Cortex of kidney (tissue), 1 donor: ENCODE measurements at places on chromosomes 1 and 21.

DNA sequence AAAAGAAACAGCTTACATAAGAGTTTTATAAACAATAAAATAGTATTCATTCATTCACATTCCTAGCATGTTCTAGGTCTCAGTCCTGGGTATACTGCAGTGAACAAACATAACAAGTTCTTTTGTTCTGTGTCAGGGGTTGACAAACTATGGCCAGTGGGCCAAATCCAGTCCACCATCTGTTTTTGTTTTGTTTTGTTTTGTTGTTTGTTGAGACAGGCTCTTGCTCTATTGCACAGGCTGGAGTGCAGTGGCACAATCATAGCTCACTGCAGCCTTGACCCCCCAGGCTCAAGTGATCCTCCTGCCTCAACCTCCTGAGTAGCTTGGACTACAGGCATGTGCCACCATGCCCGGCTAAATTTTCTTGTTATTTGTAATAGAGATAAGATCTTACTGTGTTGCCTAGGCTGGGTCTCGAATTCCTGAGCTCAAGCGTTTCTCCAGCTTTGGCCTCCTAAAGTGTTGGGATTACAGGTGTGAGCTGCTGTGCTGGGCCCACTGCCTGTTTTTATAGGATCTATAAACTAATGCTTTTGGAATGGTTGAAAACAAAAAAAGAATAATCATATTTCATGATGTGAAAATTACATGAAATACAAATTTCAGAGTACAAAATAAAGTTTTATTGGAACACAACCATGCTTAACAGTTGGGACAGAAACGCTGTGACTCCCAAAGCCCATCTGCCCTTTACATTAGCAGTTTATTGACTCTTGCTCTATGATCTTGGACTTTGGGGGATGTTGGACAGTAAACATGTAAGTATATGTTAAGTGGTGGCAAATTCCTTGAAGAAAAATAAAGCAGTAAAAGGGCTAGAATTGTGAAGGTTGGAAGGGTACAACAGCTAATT, 17.9 kb downstream of the CAPZA1 start:
- no peak for DNase-seq

GRCh38 chr1:67537667-67538018, 107.4 kb upstream of the SERBP1 start:
- no peak for DNase-seq

DNA sequence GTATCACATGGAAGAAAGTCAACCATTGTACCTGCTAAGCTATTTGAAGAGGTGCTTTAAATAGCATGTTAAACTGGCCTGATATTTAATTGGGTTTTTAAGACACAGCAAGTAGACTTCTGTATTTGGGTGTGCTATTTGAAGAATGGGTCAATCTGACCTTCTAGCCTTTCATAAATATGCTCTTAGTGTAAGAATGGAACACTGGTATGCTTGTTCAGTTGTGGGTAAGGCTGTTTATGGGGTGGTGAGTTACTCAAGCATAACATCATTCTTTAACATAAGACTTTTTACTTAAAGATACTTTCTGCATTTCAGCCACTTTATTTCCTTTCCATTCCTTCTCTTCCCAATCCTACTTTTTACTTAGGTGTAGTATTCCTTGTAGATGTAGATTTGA, 21.4 kb downstream of the AHCYL1 start:
- no peak for DNase-seq

- no peak for DNase-seq
Measured at GRCh38 chr1:40818264-40818961, 34.8 kb downstream of the KCNQ4 start.

- no peak for DNase-seq
Measured at GRCh38 chr1:171610385-171610784, 11.7 kb upstream of the MYOCOS start.

DNA sequence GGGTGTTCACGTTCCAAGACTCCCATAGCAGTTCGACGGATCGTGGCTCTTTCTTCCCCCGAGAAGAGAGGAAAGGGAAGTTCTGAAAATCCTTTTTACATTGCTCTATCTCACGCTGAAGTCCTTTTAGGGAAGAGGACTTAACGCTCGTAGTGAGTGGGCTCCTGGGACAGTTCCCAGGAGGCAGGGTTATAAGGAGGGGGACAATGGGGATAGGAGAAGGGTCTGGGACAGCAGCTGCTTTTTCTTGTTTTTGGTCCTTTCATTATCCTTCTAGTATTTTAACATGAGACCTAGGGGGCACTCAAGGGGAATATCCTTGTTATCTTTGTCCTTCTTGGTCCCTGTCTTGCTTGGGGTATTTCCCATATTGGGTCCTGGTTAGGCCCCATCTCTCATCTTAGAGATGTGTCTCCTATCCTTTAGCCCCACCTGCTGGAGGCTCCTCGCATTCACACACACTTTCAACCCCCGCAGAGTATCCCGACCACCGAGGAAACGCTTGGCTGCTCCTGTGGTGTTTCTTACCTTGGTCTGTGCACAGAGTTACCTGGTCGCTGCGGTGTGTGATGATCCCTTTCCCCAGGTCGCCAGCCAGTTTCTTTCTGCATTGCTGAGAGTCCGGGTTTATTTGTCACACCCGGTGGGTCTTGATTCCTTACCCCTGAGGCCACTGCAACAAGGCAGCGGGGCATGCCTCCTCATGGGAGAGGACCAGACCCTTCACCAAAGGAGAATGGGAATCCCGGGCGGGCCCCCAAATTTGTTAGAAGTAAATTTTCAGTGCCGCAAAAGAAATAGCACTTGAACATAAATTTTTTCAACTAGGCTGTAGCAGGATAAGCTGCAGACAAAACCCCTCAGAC, 29.7 kb downstream of the SCCPDH start:
- DNase-seq, result no peak

DNA sequence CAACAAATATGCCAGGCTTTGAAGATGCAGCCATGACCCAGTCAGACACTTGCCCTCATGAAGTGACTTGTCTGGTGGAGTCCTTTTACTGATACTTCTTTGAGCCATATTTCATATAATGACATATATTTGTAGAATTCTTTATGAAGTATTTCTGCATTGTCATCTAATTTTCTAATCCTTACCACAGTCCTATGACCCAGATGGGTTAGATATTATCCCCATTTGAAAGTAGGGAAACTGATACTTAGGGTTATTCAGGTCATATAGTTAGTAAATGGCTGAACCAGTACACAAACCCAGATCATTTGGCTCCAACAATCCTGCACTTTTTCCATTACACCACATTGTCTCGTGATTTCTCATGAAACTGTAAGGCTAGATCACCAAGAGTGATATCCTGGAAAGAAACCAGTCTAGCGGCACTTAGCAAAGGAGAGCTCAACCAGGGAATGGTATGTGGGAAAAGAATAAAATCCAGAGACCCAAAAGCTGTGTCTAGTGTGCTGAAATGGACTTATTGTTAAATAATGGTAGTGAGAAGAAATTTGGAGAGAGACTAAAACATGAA, 49.6 kb downstream of the ZFYVE9 start:
- DNase-seq, result no peak

GRCh38 chr1:201468501-201468843, 516 bp downstream of the PHLDA3 start:
- no peak for DNase-seq

DNA sequence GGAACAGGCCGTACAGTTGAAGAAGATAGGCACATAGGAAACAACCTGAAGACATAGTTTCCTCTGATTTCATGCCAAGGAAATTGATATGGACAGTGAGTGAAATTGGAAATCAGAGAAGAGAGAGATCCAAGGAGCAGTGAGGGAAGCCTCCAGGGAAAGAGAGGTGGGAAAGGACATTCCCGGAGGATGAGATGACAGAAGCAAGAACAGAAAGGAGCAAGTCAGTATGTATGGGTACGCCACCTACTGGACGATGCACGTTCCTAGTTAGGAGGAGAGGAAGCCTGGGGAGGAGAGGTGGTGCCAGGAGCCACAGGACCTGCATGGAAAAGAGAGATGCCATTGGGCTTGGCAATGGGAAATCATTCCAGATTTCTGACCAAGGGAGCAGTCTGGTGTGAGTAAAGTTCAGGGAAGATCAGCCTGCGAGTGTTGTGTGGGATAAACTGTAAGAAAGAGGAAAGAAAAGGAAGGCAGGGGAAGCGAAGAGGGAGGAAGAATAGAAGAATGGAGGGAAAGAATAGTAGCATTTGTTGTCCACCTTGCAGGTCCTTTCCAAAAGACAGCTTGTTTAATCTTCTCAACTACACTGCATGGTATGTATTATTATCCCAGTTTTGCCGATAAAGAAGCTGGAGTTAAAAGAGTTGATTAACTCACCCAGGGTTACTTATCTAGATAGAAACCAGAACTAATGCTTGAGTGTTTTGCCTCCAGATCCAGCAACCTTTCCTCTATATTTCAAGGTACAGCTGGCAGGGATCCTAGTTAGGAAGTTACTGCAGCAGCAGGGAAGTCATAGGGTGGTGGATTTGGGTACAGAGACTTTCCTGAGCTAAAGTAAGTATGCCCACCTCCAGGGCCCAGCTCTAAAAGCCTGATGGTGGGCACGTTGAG, 27.4 kb downstream of the C1orf116 start:
- DNase-seq, result no peak

GRCh38 chr21:46477765-46478164, 19.1 kb downstream of the DIP2A start:
- DNase-seq, result no peak

GRCh38 chr1:221530791-221531190, 211.1 kb downstream of the DUSP10 start:
- DNase-seq, result no peak

GRCh38 chr1:109527098-109527811, 12.4 kb upstream of the GPR61 start:
- no peak for DNase-seq

DNA sequence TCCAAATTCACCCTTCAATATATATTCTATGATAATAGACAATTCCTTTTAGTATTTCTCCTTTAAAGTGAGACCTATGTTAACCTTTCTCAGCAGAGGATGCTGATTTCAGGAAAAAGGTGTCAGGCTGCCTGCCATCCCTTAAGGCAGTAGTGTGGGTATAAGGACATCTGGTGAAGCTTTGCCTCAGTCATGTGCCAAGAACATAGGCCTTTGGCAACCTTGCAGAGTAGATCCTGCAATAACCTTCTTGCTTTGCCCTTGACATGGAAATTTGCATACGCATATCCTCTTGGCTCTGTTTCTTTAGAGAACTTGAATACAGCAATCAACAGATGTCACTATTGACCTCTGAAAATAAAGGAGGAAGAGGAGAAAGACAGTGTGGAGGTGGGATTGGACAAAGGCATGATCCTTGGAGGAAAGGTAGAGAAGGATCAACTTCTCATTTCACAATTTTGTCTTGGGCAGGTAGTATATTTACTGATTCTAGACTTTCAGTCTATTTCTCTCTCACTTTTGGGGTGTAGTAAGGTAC, 21.1 kb upstream of the ZRANB2 start:
- DNase-seq, result no peak
